ENCODE measurements at places on chromosomes 7 and 10.

GRCh38 chr10:125611756-125612155 is 71.2 kb downstream of the TEX36 start:
- DNase-seq: no peak

- no peak for DNase-seq
These were observed 775 bp downstream of the STARD3NL start for GRCh38 chr7:38178695-38179344.

- peak; percentile 83 for DNase-seq
These were observed 880 bp upstream of the ELN start for GRCh38 chr7:74026903-74027682.

GRCh38 chr7:2969398-2970306 is 74.0 kb downstream of the CARD11 start:
- no peak for DNase-seq

DNA sequence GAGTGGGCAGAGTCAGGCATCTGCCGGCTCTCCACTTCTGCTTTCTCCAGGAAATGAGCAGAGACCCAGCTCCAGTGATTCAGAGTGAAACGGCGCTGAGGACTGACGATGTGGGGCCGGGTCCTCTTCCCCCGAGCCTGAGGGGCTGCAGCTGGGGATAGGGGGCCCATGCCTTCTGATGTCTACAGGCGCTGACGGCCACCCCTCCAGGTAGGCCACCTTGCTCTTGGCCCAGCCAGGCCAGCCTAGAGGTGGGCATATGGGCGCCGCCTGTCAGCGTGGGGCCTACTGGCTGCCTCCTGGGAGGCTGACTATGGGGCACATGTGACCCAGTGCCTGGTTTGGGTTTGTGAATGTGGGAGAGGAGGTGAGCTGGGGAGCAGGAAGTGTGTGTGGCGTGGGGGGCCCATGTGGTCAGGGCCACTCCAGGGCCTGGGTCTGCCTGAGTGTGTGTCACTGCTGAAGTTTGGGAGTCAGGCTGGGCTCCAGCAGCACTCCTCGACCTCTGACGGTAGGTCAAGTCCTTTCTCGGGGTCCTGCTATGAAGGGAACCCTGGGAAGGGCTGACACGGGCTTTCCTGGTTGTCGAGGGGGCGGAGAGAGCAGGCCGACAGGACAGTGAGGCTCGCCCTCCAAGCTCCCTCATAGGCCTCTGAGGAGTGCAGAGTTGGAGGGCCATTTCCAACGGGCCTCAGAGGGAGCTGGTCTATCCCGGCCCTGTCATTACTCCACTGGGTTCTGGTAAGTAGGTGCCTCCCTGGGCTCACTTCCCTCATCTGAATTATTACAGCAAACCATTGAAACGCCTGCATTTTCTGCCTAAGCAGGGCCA is at the start of gene WDFY4:
WDFY4 (plus strand) TSS at position 82 of the 832 bp plus-strand sequence. CDS start 24,860 bp downstream, outside the sequence.
- DNase-seq: no peak

DNA sequence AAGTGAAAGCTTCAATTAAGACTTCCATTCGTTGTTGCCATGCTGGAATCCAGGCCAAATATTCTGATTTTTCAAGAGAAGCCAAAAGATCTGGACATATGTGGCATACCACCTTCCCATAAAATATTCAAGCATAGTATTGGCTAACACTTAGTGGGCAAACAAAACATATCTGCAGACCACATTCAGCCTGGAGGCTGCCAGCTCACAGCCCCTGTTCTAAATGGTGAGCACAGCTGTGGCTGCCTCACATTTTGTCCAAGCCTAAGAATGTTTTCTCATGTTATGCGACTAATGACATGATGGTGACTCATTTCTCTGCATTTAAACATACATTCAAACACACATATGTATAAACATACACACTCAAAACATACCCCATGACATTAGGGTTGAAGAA is 10.6 kb upstream of the CALU start:
- no peak for DNase-seq

DNA sequence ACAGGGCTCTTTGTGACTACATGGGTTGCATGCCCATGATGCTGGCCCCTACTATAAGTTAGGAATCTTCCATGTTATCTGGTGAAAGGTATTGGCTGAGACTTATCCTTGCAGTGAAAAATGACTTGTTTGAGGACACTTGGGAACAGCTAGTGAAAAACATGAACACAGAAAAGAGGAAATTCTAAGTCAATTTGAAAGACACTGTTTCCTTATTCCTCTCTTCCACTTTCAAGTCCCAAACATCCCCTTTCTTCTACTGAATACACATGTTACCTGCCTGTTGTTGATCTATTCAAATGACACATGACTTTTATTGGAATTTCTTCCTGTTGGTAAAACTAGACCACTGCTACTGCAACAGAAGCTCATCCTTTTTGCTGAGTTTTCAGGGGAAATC is 29.5 kb upstream of the PRKCQ start:
- no peak for DNase-seq

- no peak for DNase-seq
These were observed 23.2 kb downstream of the BET1 start for GRCh38 chr7:93980744-93981479.

DNA sequence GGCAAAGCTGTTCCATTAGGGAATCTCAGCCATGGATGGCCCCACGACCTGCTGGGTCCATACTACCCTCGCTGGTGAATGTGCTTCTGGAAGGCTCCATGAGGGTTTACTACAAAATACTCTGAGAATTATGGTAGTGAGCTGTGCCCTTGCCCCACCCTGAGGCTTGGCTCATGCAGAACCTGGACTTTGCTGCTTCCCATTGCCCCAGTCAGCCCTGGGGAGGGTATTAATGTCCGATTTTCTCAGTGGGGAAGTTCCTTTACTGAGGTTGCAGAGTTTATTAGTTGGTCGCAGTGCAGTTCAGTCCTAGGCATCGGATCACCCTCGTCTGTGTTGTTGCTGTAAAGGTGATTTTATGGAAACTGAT is 310.1 kb downstream of the WDR37 start:
- DNase-seq: no peak

DNA sequence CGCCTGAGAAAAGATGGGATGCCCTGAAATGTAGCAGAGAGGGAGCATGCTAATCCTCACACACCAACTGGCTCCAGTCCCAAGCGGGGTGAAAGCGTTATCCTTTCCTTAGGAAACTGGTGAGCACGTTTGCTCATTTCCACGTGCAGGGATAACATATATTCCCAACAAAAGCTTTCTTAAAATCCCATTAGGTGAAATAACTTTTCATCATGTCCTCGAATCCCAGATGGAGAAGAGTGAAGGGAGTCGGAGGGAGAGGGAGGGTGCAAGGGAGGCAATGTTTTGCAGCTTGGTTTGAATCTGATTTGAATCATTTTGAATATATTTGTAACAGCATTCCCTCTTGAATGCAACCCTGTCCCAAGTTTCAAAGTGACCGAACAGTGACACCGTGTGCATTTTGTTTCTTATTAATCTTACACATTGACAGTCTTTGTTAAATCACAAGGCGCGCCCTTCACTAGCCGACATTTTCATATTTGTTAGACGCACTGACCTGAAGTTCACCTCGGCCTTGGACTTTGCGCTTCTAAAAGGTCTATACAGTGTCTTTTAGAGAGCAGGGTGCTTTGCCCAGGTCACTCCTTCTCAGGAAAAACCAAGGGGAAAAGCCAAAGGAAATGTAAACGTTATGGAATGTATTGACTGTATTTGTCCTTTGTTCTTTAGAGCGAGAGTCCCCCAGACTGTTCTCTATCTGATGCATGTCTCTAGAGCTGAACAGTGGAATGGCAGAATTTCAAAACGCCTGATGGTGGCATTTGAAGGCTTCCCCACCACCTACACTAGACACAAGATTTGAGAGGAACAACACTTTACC is 3.1 kb upstream of the HOXA4 start:
- no peak for DNase-seq

- no peak for DNase-seq
These were observed 20.4 kb upstream of the FAM20C start for GRCh38 chr7:171912-172515.

DNA sequence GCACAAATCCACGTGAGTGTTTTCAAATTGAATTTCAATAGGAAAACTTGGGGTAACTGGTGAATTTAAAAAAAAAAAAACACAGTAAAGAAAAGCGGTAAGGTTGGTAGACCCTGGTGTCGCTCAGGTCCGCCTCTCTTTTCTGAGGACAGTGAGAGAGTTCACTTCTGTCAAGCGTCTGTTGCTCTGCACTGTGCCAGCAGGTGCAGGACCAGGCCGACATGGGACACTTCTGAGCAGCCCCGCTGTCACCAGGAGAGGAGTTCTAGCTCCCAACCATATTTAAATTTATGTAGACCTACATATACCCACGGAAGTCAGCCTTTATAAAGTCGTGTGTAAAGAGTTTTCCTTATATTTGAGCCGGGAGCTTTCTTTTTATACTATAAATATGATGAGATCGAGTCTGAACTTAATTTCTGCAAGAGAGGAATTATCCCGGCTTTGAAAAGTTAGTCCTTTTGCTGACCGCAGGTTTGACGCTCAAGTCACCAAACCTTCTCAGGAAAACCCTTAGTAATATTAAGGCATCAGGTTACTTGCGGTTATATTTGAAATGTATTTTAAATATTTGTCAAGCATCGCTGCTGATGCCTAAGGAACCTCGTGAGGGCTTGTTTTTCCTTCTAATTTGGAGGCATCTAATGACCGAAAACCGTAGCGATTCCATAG is 531 bp downstream of the IKZF1 start:
- DNase-seq: no peak

DNA sequence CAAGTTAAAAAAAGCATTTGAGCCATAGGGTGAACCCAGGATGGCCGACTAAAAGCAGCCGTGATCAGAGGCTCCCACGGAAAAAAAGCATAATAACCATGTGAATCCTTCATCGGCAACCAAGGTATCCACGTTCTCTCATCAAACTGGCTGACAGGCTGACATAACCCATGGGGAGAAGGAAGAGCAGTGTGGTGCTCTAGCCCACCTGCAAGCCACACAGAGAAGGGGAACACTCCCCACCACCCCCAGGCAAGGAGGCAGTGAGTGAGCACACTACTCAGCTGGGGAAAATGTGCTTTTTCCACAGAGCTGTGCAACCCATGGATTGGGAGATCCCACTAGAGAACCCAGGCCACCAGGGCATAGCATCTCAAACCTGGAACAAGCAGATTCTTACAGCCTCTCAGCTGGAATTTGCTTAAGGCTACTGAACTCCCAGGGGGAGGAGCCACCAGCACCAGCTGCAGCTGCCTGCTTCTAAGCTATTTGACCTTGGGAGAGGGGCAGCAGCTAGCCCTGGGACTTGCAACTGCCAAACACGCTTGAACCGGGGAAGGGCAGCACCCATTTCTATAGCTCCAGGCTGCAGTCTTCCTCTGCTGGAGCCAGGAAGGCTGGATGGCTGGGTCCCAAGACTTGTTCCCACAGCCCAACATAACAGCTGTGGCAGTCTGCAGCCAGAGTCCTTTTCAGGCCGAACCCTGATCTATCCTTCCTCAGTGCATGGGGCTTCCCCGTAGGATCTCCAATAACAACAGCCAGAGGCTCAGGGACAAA is 178.2 kb upstream of the NRG3 start:
- DNase-seq: no peak

GRCh38 chr10:44965104-44965503 is 5.5 kb downstream of the RASSF4 start:
- DNase-seq: no peak

DNA sequence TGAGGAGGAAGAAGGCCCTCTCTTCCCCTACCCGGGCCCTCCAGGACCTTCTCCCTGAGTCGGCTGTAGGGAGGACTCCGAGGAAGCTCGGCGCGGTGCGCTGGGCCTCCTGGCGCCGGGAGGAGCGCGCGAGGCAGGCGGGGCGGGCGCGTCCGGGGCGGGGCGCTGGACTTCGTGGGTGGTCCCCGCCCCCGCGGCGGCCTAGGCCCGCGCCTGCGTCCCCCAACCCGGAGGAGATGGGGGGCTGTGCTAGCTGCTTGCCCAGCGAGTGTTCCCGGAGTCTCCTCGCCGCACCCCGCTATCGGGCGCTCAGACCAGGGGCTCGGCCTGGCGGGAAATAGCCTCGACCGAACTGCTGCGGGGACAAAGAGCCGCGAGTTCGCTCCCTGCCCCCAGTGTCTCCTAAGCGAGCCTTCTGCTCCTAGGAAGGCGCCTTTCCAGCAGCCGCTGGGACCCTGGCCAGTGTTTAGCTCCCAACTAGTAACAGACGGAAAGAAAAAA is 19.2 kb upstream of the SMO start:
- DNase-seq: no peak

GRCh38 chr7:79142706-79143105 is 310.8 kb downstream of the MAGI2 start:
- no peak for DNase-seq

DNA sequence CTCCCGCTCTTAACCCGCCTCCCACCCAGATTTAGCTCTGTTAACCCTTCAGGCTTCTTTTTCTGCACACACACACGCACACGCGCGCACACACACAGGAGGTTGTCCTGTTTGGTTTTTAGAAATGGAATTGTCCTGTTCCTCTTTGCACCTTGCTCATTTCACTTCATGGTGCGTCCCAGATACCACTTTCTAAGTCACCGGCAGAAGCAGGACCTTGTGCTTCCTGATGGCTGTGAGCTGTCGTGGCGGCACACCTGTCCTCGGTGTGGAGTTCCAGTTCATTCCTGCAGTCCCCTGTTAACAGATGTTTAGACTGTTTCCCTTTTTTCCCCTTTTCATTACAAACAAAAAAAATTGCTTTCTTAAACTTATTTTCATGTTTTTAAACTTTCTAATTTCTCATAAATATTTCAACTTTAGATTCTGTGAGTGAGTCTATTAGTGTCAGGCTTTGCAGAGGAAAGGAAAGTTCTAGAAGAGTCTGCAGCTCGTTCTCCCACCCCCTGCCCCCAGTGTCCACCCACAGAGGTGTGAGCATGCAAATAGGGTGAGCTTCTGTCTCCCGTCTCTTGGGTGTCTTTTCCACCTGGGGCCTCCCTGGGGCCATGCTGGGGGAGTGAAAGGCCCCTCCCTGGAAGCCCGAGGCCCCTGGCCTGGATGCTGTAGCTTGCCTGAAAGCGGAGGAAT is 85.5 kb downstream of the LHPP start:
- no peak for DNase-seq

- DNase-seq: no peak
These were observed 152.5 kb upstream of the PHF14 start for GRCh38 chr7:10821156-10821555.

- DNase-seq: no peak
These were observed 25.8 kb downstream of the TMEM254 start for GRCh38 chr10:80104066-80104926.

- DNase-seq: no peak
These were observed 856.3 kb downstream of the XPNPEP1 start for GRCh38 chr10:109067031-109067430.

GRCh38 chr7:69599955-69600709 is 1.9 kb downstream of the AUTS2 start:
- peak; percentile 22 for DNase-seq

DNA sequence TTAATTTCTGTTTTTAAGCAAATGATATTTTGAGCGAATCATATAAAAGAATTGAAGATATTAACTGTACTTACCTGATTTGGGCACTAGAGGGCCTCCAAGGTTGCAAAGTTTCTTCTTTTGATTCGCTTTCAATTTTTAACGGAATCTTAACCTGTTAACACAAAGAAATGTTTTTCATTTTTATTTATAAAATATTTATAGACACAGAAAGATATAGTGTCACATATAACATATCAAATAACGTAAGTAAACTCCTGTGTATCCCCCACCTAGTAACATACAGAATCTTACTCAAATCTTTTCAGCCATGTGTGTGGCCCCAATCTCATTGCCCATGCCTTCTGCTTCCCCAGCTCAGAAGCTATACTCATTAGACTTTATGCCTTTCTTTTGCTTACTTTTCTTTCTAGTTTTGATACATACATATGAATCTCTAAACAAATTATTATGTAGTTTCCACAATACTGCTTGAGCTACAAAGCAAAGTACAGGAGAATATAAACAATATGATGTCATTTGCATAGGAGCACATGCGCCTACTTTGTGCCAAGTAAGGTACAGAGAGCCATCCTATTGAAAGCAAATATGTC is 49.5 kb upstream of the ZPBP start:
- no peak for DNase-seq
